Psoas muscle (tissue), 8 donors: ENCODE measurements at places on chromosomes 1 and 21.

DNA sequence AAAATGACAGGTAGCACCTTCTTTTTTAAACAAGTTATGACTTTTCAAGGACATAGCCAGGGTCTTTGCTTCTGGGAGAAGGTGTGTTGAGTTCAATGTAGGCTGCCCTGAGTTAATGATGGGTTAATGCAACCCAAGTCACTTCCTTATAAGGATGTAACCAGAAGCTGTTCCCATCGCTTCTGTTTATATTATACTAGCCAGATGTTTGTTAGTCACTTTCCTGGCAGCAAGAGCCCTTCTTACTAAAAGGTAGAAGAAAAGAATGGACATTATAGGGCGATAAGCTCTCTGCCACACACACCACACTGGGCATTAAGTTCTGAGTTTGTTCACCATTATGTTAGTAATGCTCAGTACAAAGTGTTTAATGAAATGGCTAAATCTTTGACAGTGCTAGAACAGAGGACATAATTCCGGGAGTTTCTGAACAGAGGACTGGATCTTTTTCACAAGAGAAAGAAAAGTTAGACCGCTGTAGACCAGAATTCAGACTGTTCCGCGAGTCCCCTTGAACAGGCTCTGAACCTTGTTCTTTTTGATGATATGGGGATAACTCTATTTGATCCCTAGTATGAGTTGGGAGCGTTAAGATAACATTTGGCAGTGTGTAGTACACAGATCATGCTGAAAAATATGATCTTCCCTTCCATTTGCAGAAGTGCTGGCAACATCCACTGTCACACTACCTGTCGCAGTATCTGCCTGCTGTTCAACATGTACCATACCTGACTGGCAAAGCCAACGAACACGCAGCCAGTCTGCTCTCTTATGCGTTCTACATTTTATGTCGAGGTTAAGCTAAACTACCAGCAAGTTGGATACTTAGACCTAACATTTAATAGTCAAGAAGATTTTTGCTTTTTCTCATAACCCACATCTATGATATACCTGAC is 41.0 kb downstream of the DEGS1 start:
- no peak for DNase-seq

DNA sequence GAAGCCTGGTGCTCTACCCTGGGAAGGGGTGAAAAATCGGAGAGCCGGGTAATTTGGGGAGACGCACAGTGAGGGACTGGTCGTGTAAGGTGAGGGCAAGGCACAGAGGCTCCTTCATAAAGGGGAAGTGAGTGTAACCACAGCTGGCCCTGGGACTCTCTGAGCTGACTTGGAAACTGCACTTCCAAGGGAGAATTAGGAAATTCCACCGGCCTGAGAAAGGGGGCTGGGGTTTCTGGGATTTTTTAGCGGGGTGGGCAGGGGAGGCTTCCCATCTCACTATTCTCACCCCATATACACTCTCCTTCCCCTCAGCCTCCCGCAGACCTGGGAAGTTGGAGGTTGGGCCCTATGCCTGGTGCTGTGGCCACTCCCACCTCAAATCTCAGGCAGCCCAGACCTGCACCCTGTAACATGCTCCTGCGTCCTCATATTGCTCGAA is 88.3 kb upstream of the IPO9 start:
- no peak for DNase-seq

- no peak for DNase-seq
Measured at GRCh38 chr1:156491151-156491949, 9.2 kb downstream of the MEF2D start.

DNA sequence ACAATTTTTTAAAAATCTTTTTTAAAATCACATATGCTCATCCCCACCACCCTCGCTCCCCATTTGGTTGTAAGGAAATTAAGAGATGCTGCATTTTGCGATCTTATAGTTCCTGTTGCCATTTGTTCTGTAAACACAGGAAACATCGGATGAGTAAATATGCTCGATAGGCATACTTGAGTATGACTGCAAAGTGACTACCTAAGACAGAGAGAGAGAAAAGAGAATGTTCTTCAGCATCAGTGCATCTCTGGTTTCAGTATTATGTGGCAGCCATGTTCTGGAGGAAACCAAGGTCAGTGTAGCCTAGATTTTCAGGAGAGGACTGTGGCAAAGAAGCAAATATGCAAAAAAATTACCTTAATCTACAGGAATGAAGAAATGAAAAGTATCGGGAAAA is 265.5 kb upstream of the FMN2 start:
- no peak for DNase-seq

DNA sequence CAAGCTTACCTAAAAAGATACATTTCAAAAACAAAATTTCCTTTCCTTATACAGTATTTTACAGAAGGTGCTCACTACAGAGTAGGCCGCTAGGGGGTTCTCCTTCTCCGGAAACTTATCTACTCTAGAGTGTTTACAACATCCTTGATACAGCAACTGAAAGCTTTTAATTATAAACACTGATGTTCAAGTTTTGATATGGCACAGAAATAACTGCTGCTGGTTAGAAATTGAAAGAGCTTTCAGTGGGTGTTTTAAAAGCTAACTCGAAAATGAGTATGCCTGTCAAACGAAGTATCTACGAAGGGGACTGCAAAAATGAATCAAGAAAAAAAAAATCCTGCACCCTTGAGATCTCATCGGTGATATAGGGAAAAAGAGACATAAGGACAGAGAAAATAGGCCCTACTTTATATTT is 1.0 kb downstream of the YOD1 start:
- DNase-seq = no peak
